NCI-H2227 treated with DMSO at 0.1 percent for 48 hours (cell line): ENCODE measurements at places on chromosomes 1 and 21.

- no peak for DNase-seq
Observed at GRCh38 chr1:25343872-25344271, 5.7 kb downstream of the TMEM50A start.

DNA sequence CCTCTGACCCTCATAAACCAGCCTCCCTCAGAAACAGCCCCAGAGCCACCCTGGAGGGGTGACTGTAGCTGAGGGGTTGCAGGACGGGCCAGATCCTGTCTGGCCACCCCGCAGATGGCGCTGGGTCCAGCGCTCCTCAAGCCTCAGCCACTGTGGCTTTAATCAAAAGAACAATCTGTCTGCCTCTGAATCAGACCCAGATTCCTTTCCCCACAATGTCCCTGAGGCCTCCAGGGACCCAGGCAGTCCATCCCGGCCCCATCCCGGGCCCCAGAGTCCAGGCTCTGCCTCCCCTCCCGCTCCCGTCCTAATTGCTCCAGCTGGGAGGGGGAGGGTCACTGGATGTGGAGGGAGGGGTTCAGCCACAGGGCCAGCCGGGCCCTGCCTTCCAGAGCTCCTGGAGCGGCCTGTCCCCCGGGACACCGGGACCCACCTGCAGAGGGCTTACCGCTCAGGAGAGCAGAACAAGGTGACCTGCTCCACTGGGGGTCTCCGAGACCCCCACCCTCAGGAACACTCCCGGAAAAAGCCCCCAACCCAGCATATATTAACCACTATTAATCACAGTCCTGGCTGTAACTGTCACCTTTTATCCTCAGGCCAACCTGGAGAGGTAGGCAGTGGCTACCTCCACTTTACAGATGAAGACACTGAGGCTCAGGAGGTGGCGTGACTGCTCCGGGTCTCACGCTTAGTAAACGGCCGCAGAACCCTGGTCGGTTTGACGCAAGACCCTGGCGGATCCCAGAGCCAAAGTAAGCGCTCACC, 836 bp upstream of the FBLIM1 start:
- DNase-seq, result no peak

DNA sequence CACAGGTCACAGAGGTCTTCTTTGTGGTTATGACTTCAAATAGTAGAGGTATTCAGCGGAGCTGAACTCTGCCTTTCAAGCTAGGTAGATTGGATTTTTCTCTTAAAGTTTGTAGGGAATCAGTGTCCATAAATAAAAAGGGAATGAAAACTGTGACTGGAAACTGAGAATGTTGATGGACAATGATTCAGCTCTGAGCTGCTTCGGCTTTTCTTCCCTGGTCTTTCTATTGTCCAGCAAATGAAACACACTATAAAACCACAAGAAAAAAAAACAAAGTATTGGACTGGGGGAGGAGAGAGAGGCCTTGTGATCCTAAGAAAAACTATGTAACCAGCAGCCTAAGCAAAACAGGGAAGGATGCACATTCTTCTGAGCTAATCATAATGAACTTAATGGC, 11.1 kb downstream of the TNNI3K start:
- DNase-seq, result no peak

- DNase-seq, result peak; percentile 70
Observed at GRCh38 chr21:44485254-44485793, 30.0 kb downstream of the LRRC3 start.

- no peak for DNase-seq
Observed at GRCh38 chr1:95221306-95221705, 12.7 kb upstream of the RWDD3 start.
